Activated CD4-positive, alpha-beta T cell treated with anti-CD3 and anti-CD28 coated beads, Interleukin-2, amount 10 ng/mL, durations not matched to agents 7 days and 5 days (primary cell): ENCODE measurements at places on chromosomes 16 and 17. TPM values are rescaled to one million over a fixed set of nuclear protein-coding genes. Genes with fewer than 3 reads are reported as not detected.

The MVP gene
- total RNA-seq: 177 TPM

The AGRP gene
- not detected for total RNA-seq

The KRT23 gene
- not detected for total RNA-seq

The TAF1C gene
- total RNA-seq: 60.8 TPM

The ABCA9 gene
- 0.22 TPM for total RNA-seq

The FBXO39 gene
- total RNA-seq: 7.8 TPM

The RNU2-1 gene
- 5,823 TPM for total RNA-seq

The CDH8 gene
- total RNA-seq: not detected

The RGS9 gene
- total RNA-seq: 6.0 TPM

The PPP1R27 gene
- not detected for total RNA-seq

The GNG13 gene
- total RNA-seq: not detected

The CA5A gene
- not detected for total RNA-seq

The TAC4 gene
- not detected for total RNA-seq

The KRT34 gene
- not detected for total RNA-seq

The KRT38 gene
- total RNA-seq: not detected

The KRTAP9-2 gene
- not detected for total RNA-seq

The MAP2K6 gene
- 11.0 TPM for total RNA-seq

The KCNJ18 gene
- total RNA-seq: not detected

The PLCG2 gene
- 2.6 TPM for total RNA-seq
